Gastroesophageal sphincter (tissue), 4 donors: ENCODE measurements at places on chromosomes 11 and 22. TPM values are rescaled to one million over a fixed set of nuclear protein-coding genes. Genes with fewer than 3 reads are reported as not detected.

Gene KRTAP5-2
- total RNA-seq: not detected

DNA sequence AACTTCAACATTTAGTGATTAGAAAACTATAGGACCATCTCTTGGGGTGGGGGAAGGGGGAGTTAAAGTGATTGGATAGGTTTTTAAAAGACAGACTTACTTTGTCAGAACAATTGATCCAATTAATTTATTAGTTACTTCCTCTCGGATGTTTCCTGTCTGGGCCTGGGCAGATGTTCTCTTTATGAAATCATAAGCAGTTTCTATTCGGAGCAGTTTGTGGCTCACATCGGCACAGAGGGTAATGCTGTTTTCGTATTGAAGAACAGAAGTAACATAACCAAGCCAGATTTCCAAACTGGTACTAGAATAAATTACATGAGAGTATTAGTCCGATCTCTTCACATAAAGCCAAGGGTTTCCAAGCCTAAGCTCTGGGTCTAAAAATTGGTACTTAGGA is 20.6 kb downstream of the PIWIL3 start:
- no peaks in the 10 kb centered on the region for H3K36me3 ChIP-seq
- peaks cover 2% of the 10 kb centered on the region for H3K27me3 ChIP-seq
- H3K4me3 ChIP-seq: no peak overlapping the region
- no peak for ATAC-seq
- H3K4me1 ChIP-seq: no peaks in the 10 kb centered on the region

Gene PRDX5
- 182 TPM for total RNA-seq

- H3K36me3 ChIP-seq: peaks cover 52% of the 10 kb centered on the region
- H3K4me3 ChIP-seq: no peak overlapping the region
- ATAC-seq: no peak
- H3K27me3 ChIP-seq: no peaks in the 10 kb centered on the region
- H3K27ac ChIP-seq: no peak overlapping the region
Observed at GRCh38 chr11:73883856-73884255, 7.1 kb downstream of the PAAF1 start.

Gene TSPAN32
- total RNA-seq: 3.6 TPM
